ENCODE measurements at places on chromosomes 3 and 15.

GRCh38 chr3:148381051-148381450, 316.7 kb upstream of the AGTR1 start:
- DNase-seq, result no peak

DNA sequence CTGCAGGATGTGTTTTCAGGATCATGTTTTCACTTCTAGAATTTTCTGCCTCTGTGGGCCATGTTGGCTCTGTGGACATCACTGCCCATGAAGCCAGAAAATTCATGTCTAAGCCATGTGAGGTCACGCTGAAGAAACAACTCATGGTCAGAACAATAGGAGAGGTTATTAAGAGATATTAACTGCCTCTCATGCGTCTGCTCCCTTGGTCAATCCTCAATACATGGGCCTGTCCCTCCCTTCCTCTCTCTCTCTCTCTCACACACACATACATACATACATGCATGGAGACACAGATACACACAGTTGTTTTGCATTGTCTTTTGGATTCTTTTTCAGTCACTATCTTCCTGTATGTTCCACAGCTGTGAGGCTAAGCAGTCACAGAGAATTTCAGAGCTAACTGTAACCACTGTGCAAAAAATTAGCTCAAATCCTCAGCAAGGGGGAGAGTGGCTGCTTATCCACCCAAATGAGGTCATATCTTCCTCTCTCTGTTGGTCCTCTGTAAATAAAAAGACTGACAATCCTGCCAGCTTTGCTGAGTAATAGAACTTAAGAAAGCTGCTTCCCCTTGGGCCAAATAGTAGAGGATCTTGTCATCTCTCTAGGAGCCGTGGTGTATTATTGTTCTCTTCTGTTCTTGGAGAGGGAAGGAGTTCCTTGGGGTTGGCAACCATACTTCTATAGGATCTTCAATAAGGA, 45.6 kb downstream of the LRTM1 start:
- no peak for DNase-seq

DNA sequence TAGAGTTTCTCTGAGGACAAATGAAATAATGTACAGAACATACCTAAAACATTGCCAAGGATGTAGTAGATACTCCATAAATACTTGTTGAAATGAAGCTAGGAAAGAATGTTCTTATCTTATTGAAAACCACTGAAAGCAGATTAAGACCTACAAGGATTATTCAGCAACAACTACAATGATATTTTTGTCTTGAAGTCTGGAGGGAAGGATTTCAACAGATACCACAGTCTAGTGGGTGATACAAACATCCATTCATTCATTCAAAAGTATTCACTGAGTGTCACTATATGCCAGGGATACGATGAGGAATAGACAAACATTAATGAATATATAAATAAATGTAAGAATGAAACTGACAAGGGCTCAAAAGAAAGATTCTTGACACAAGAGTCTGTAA, 74.7 kb upstream of the THBS1 start:
- DNase-seq, result no peak

DNA sequence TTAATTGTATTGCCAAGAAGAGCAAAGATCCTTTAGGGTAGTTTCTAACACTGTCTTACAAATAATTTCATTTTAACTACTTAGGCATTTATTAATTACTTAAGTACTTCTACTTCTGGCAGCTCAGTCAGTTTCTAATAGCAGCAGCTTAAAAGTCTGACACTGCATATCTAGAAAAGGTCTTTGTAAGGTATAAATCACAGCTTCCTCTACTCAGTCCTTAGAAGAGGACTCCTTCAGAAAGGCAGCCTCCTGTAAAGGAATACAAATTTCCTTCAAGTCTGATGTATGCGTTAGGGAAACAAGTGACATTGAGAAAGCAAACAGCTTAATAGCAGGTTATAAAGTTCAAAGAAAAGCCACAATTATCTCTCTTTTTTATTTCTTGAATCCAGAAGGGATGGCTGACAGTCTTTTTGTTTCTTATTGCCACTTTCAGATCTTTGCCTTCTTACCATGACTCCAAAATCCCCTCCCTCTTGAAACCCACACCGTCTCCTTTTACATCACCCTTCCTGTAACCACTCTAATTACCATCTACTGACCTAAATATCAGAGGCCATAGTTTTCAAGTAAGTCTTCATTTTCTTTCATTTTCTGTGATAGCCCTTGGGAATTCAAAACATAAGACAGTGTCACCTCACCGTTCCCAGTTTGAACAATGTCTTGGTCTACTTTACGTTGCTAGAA, 109.5 kb downstream of the CGGBP1 start:
- DNase-seq, result no peak

GRCh38 chr15:82968066-82968465, 15.5 kb upstream of the HOMER2 start:
- DNase-seq, result no peak

- DNase-seq, result no peak
These were observed 315.4 kb downstream of the LPP start for GRCh38 chr3:188469228-188469885.

GRCh38 chr3:51510996-51511395, 11.2 kb upstream of the DCAF1 start:
- no peak for DNase-seq
